ENCODE measurements at places on chromosomes 2 and 18. TPM values are rescaled to one million over a fixed set of nuclear protein-coding genes. Genes with fewer than 3 reads are reported as not detected.

- DNase-seq: no peak
- peaks cover 2% of the 10 kb centered on the region for H3K27me3 ChIP-seq
- H3K4me1 ChIP-seq: no peaks in the 10 kb centered on the region
- no peak overlapping the region for H3K4me3 ChIP-seq
Measured at GRCh38 chr18:6435731-6436130, 21.0 kb upstream of the L3MBTL4 start.

DNA sequence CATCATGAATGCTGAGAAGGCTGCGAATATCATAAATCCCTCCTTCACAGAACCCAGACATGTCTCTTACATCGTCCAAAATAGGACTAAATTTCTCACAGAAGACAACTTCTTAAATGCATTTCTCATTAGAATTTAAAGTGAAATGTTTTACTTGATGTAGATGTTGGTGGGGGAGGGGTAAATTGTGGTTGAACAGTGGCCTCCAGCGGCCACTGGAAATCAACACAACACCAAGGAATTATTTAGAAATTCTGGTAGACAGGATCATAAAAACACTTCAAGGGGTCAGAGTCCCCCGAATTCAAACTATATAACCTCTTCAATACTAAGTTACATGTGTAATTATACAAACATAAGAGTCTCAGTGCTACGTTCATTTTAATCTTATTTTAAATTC, 135.9 kb downstream of the ABCA12 start:
- H3K4me3 ChIP-seq: no peak overlapping the region
- H3K27me3 ChIP-seq: no peaks in the 10 kb centered on the region
- no peak overlapping the region for H3K27ac ChIP-seq
- H3K4me1 ChIP-seq: no peaks in the 10 kb centered on the region
- H3K36me3 ChIP-seq: no peaks in the 10 kb centered on the region

- no peaks in the 10 kb centered on the region for H3K27me3 ChIP-seq
- H3K36me3 ChIP-seq: no peaks in the 10 kb centered on the region
- no peak for DNase-seq
- H3K4me3 ChIP-seq: no peak overlapping the region
Measured at GRCh38 chr2:198004173-198004572, 199.8 kb downstream of the PLCL1 start.

DNA sequence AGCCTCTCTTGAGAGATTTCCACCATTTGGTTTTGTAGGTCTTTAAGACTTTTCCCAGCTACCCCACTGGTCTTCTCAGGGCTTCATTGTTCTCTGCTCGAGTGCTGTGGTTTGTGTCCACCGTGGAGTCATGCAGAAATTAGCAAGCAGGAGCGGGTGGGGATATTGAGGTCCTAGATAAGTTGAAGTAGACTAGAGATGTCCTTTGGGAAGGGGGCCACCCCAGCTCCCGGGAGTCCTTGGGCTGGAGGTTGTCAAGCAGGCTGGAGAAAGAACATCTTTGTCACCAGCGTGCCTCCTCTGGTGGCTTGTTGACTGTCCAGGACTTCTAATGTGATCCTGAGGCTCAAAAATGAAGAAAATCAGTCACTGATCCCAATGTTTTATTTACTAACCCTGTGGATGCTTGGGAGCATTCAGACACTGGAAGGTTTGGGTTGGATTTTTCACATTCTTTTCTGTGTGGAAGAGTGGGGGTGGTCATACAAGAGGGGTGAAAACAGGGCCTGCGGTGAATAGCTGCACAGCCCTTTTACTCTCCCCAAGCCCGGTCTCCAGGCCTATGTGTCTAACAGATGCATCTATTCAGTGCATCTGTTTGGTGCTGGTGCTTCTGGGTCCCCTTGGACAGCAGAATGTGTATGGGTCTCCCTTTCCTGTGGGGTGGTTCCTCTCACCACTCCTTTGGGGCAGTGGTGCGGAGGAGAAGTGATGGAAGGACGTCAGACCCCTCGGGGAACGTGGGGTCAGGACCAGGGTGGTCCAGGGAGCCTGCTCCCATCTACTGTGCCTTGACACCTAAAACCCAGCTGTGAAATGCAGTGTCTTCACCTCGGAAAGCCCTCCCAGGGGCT, 208.1 kb downstream of the KLHL29 start:
- H3K27me3 ChIP-seq: no peaks in the 10 kb centered on the region
- no peak overlapping the region for H3K27ac ChIP-seq

DNA sequence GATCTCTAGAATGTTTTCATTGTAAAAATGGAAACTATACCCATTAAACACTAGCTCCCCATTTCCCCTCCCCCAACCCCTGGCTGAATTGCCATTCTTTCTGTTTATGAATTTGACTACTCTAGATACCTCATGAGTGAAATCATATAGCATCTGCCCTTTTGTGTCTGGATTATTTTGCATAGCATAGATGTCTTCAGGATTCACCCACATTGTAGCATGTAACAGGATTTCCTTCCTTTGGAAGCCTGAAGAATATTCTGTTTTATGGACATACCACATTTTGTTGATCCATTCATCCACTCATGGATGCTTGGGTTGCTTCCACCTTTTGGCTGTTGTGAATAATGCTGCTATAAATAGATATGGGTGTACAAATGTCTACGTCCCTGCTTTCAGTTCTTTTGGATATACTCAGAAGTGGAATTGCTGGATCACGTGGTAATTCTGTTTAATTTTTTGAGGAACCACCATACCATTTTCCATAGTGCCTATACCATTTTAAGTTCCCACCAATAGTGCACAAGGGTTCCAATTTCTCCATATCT, 7.7 kb upstream of the ASB1 start:
- H3K4me3 ChIP-seq: no peak overlapping the region
- H3K4me1 ChIP-seq: no peaks in the 10 kb centered on the region
- no peak overlapping the region for H3K27ac ChIP-seq
- DNase-seq: no peak

- no peaks in the 10 kb centered on the region for H3K36me3 ChIP-seq
- DNase-seq: no peak
- H3K4me1 ChIP-seq: no peaks in the 10 kb centered on the region
- H3K4me3 ChIP-seq: no peak overlapping the region
- H3K27me3 ChIP-seq: no peaks in the 10 kb centered on the region
- H3K27ac ChIP-seq: no peak overlapping the region
Measured at GRCh38 chr2:10971161-10971887, 59.6 kb downstream of the KCNF1 start.

GRCh38 chr18:66616523-66616983, 12.7 kb upstream of the CDH19 start:
- H3K4me1 ChIP-seq: no peaks in the 10 kb centered on the region
- H3K27me3 ChIP-seq: no peaks in the 10 kb centered on the region
- H3K36me3 ChIP-seq: no peaks in the 10 kb centered on the region

GRCh38 chr2:10322973-10323372, 20.3 kb downstream of the HPCAL1 start:
- H3K36me3 ChIP-seq: peaks cover 3% of the 10 kb centered on the region
- H3K27me3 ChIP-seq: no peaks in the 10 kb centered on the region
- peak overlapping the region; percentile 87 for H3K27ac ChIP-seq
- H3K4me1 ChIP-seq: peaks cover 47% of the 10 kb centered on the region
- no peak for DNase-seq

DNA sequence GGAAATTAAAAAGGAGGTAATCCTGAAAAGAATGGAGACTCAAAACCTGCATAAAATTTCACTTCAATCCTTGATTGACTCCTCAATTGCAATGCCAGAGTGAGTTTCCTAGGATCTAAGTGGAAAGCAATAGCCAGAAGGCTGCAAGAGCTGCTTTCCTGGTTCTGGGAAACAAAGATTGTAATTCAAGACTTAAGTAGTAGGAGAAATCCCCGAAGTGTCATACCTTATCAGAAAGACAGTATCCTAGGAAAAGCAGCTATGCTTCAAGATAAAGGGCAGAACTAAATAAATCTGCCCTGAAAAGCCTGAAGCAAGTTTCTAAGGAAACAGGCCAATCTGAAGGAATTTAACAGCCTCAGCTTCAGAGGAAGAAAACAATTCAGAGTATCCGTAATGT, 390.2 kb downstream of the DSC3 start:
- no peak for DNase-seq
- H3K4me3 ChIP-seq: no peak overlapping the region
- H3K27me3 ChIP-seq: no peaks in the 10 kb centered on the region
- H3K4me1 ChIP-seq: no peaks in the 10 kb centered on the region
- H3K27ac ChIP-seq: no peak overlapping the region

DNA sequence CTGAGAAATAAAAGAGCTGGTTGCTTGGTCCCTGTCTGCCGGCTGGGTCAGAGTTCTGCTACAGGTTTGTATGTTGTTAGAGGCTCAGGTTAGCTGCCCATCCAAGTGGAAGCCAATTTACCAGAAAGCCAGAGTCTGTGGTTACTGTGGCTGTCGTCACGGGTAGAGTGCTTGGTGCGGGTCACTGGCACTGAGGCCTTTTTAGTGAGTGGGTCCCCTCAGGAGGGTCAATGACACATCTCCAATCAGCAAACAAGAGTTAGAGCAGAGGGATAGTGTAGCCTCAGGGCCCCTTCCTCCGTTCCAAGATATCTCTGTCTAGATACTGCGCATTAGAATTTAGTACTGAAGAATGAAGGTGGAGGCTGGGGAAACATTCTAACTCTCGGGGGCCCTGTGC, 41.2 kb downstream of the CTIF start:
- H3K27ac ChIP-seq: no peak overlapping the region
- H3K4me1 ChIP-seq: no peaks in the 10 kb centered on the region
- H3K4me3 ChIP-seq: no peak overlapping the region
- DNase-seq: no peak
- H3K27me3 ChIP-seq: no peaks in the 10 kb centered on the region
- H3K36me3 ChIP-seq: no peaks in the 10 kb centered on the region

GRCh38 chr2:96870626-96871255, 861 bp upstream of the SEMA4C start:
- DNase-seq: no peak
- H3K4me1 ChIP-seq: peaks cover 20% of the 10 kb centered on the region
- H3K27me3 ChIP-seq: no peaks in the 10 kb centered on the region
- H3K27ac ChIP-seq: peak overlapping the region; percentile 70

DNA sequence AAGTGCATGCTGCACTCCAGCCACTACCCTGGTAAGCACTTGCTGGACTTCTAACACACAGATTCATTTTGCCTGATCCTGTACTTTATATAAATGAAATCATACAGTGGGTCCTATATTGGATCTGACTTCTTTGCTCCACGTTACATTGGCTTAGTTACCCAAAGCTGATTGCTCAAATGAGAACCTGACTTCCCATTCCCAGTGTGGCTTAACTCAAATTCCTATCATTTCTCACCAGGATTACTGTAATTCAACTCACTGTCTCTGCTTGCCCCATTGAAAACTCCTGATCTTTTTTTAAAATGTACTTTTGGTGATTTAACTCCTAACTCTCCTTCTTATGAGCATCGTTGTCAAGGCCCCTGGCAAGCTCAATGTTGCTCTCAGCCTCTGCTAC, 1.4 kb downstream of the RSAD2 start:
- H3K4me3 ChIP-seq: no peak overlapping the region
- no peaks in the 10 kb centered on the region for H3K4me1 ChIP-seq
- DNase-seq: no peak
- H3K27ac ChIP-seq: no peak overlapping the region

- H3K27me3 ChIP-seq: no peaks in the 10 kb centered on the region
- H3K27ac ChIP-seq: no peak overlapping the region
- no peaks in the 10 kb centered on the region for H3K4me1 ChIP-seq
- no peaks in the 10 kb centered on the region for H3K36me3 ChIP-seq
- DNase-seq: no peak
Measured at GRCh38 chr2:86383844-86384243, 46.4 kb upstream of the REEP1 start.

DNA sequence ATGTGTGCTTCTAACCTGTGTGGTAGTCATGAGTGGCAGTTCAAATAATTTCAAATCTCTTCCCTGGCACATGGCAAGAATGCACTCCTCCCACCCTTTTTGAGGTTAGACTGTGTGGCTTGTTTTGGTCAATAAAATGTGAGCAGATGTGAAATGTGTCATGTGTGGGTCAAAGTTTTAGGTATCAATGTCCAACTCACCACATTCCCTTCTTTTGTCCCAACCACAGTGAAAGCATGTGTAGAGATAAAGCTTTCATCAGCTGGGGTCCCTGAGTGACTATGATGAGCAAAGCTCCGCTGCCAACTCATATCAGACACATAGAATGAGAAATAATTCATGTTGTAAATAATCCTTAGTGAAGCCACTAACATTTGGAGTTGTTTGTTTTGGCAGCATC, 118.2 kb downstream of the PAX3 start:
- no peak overlapping the region for H3K4me3 ChIP-seq
- H3K27ac ChIP-seq: no peak overlapping the region
- no peaks in the 10 kb centered on the region for H3K4me1 ChIP-seq
- H3K36me3 ChIP-seq: no peaks in the 10 kb centered on the region
- no peaks in the 10 kb centered on the region for H3K27me3 ChIP-seq
- no peak for DNase-seq

- no peak overlapping the region for H3K27ac ChIP-seq
- no peaks in the 10 kb centered on the region for H3K4me1 ChIP-seq
- no peaks in the 10 kb centered on the region for H3K27me3 ChIP-seq
Measured at GRCh38 chr18:52950155-52950554, 610.2 kb downstream of the DCC start.

DNA sequence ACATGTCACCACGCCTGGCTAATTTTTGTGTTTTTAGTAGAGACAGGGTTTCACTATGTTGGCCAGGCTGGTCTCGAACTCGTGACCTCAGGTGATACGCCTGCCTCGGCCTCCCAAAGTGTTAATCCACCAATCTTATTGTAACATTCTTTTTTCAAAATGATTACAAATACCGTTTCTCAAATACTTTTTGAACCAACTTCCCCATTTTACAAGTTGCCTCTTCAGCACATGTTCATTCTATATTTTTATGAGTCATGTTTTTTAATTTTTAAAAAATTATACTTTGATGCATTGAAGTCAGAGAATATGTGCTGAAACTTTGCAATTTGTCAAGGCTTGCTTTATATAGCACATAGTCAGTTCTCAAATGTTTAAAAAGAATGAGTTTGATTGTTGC, 58.2 kb downstream of the QPCT start:
- no peak for DNase-seq
- H3K4me1 ChIP-seq: peaks cover 6% of the 10 kb centered on the region
- no peaks in the 10 kb centered on the region for H3K36me3 ChIP-seq
- no peaks in the 10 kb centered on the region for H3K27me3 ChIP-seq
- H3K4me3 ChIP-seq: no peak overlapping the region
- no peak overlapping the region for H3K27ac ChIP-seq

The FBXO15 gene
- total RNA-seq: 0.29 TPM

The FN1 gene
- total RNA-seq: 3,805 TPM

The DSG1 gene
- total RNA-seq: not detected

The FIGN gene
- not detected for total RNA-seq

All from Caco-2 (cell line).